Aorta (tissue), 5 donors: ENCODE measurements at places on chromosomes 1 and 21. TPM values are rescaled to one million over a fixed set of nuclear protein-coding genes. Genes with fewer than 3 reads are reported as not detected.

GRCh38 chr1:119288751-119289150 lies 79.8 kb upstream of the HAO2 start:
- DNase-seq = no peak

DNA sequence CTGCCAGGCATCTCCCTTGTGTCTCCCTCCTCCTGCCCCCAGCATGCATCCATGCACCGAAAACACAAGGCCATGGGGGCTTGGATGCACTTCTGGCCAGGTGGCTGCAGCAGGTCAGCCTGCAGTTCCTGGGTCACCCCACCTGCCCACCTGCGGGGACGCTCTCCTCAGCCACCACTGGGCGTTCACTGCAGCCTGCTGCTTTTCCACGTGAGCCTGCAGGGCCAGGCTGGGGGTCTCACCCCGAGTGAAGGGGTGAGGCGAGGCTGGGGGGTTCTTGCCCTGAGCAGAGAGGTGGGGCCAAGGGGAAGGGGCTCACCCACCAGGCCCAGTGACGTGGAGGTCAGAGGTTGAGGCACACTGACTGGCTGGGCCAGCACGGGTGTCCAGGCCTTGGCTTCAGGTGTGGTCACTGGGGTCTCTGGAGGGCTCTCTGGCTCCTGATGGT lies 64.6 kb downstream of the WNT9A start:
- peak; percentile 41 for DNase-seq

- no peak for DNase-seq
Measured at GRCh38 chr21:25494804-25495203, 112.5 kb downstream of the MRPL39 start.

DNA sequence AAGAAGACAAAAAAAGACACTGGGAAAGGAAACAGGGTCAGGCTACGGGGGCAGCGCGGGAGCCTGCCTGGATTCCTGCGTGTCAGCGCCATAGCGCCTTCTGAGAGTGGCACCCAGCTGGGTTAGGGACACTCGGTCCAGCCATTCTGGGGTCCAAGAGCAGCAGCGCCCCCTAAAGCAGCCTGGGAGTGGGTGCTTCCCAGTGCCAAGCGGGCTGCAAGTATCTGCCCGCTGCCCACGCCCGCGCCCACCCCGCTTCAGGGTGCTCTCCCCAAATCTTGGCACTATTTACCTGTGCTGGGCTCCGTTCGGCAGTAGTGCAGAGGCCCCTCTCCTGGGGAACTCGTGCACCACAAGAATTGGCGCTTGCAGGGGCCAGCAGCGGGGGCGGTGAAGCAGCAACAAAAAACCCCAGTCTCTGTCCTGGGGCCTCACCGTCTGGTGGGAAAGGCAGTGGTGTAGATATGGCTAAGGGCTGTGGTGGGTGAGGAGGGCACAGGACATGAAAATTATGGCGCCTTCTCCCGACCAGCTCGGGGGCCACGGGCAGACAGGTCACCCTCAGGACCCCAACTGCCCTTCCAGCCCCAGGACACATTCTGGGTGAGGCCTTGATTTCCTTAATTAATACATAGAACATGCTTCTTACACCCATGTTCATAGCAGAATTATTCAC lies 24.1 kb upstream of the LBR start:
- DNase-seq = no peak

- DNase-seq = no peak
Measured at GRCh38 chr1:244653439-244654107, 647 bp downstream of the DESI2 start.

- DNase-seq = peak; percentile 90
Measured at GRCh38 chr1:205598841-205599668, 32.8 kb downstream of the ELK4 start.

DNA sequence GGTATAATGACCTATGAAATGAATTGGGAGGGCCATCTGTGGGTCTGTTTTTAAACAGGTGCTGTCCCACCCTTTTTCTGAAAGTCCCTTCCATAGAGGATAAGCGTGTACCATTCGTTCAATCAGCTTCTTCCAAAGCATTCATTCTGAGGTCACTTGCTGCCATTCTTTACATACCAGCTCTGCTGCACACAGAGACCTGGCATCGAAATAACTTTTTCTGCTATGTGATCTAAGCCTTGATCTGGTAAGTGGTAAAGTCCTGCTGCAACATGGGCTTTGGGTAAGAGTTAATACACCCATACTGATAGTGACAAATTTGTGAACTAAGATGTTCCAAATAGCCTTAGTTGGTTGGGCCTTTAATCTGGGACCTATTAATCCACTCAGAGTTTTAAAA lies 38.9 kb downstream of the DR1 start:
- DNase-seq = no peak

DNA sequence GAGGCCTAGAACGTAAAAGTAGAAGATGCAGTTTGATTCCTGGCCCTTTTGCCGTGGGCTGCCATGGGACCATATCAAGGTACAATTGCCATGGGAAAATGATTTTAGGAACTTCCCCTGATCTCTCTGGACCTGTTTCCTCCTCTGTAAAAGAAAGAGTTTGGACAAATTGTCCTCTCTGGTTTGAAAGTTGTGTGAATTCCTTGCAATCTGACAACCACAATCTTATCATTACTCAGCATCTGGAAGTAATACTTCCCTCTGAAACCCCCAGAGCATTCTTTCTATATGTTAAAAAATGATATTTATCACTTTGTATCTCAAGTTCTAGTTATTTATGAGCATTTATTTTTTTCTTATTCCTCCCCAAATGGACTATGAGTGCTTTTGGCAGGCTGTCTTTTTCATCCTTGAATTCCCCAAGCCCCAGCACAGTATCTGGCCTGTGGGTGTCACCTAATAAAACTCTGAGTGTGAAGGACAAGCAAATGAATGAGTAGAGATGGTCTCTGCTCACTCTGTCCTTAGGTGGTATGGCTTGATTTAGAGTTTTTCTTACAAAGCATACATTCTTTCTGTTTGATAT lies 181.1 kb downstream of the DYRK1A start:
- DNase-seq = no peak

- DNase-seq = peak; percentile 86
Measured at GRCh38 chr1:87331365-87332241, 2.9 kb downstream of the LMO4 start.

DNA sequence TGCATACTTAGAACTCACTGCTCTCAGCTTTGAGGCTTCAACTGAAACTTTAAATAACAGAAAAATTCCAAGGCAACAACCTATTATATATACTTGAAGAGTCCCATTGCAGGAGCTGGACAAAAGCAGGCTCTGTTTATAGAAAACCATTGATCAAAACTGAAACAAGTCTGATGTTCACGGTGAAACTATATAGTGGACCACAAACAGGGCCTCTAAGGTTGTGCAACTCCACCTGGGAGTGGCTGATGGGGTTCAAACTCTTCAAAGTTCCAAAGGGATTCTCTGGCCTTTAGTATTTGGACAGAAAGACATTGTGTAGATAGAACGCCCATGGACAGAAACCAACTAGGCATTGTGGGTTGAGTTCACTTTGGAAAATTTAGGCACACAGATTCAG lies 140.3 kb downstream of the ZC3H11B start:
- no peak for DNase-seq

Gene RGS8
- not detected for total RNA-seq

Gene ATP6V1G3
- not detected for total RNA-seq

- no peak for DNase-seq
Measured at GRCh38 chr1:83697961-83698360, 301.0 kb downstream of the TTLL7 start.

Gene GJA4
- total RNA-seq = 49.2 TPM

Gene CRNN
- not detected for total RNA-seq

- no peak for DNase-seq
Measured at GRCh38 chr1:188949701-188950100, 1528.0 kb downstream of the BRINP3 start.

- DNase-seq = no peak
Measured at GRCh38 chr1:160460214-160460642, 59.9 kb downstream of the VANGL2 start.

GRCh38 chr1:240619906-240620621 lies 8.1 kb upstream of the GREM2 start:
- DNase-seq = no peak

DNA sequence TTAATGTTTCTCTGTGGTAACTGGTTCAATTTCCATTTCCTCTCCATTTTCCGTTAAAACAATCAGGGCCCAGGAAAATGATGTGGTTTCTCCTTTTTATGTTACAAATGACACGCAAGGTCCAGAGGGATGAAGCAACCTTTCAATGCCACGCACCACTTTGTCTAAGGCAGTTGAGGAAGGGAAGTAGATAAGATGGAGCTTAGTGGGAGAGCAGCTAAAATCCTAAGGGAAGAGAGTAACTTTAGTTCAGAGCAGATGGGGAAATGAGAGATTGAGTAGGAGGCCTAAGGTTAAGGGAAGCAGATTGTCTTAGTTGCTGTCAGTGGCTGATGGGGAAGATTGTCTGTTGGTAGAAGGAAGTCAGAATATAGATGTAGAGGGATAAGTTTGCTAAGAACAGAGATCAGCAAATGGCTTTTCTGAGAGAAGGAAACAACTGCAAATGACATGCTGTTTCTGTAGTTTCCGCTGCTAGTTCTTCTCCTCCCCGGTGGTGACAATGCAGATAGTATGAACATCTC lies 660 bp downstream of the CD1C start:
- no peak for DNase-seq

GRCh38 chr1:60156371-60156770 lies 82.8 kb upstream of the C1orf87 start:
- DNase-seq = no peak

DNA sequence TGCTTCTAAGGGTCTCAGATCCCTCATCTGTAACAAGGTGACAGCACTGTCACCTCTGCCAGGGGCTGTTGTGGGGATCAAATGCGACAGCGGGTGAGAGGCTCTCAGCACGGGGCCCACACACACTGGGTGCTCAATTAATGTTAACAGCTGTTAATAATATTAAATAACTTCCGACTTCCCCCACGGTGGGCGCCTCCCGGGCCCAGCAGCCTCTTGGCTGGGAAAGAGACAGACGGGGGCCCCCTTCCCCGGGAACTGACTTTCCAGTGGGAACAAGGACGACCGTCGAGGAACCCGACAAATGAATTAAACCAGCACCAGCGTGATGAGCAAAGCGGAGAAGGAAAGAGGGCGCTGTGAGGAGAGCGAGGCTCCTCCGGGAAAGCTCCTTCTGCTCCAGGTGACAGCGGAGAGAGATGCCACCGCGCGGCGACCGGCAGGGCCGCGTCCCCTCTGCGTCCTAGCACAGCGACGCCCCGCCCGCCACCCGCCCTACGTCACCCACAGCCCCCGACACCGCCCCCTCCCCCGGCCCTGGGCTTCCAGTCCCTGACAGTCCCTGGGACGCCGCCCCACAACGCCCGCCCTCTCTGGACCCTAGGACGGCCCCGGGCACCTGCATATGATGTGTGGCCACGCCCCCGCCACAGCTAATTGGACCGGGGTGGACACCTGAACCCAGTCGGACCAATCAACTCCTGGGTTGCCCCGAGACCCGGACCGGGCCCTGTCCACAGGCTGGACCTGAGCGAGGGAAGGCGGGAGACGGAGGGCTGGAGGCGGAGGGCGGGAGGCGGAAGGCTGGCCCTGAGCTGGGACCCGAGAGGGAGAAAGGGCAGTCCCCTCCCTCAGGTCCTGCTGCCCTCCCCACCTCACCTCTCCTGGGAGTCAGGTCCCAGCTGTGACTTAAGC lies 38.2 kb downstream of the MATN1 start:
- peak; percentile 73 for DNase-seq

- no peak for DNase-seq
Measured at GRCh38 chr1:3042481-3042880, 21.2 kb downstream of the ACTRT2 start.

Gene PCBP3
- 7.0 TPM for total RNA-seq

DNA sequence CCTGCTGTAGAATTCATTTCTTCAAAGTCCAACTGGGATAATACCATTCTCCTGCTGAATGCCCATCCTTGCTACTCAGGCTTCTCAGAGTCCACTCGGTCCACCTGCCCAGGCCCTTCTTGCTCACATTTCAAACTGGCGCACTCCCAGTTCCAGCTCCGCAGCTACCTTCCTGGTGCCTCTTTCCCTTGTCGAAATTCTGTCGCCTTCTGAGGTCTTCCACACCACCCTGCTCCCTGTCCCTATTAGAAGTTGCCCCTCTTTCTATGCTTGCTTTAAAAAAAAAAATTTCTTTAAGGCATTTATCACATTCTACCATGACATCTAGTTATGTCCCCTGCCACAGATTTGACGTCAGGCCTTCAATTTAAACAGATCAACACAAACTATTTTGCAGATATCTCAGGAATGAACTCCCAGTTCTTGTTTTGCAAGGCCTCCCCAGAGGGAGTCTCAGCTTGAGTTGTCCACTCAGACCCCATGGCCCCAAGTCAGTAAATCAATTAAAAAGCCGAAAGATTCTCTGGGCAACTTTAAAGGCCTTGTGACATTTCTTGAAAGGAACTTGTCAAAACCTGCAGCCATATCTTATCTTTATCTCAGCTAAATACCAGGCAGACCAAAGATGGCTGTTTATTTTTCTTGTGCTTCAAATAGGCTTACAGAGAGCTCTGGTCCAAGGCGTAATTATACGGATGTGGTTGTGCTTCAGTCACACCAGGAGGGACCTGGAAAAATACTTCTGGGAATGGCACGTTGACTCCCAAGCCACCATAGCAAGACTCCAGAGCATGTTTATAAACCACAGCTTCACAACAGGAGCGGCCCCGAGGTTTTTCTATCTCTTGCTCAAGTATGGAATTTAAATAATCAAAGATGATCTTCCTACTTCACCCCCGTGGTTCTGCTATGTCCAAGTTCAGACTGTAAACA lies 2.2 kb downstream of the FAM89A start:
- no peak for DNase-seq

DNA sequence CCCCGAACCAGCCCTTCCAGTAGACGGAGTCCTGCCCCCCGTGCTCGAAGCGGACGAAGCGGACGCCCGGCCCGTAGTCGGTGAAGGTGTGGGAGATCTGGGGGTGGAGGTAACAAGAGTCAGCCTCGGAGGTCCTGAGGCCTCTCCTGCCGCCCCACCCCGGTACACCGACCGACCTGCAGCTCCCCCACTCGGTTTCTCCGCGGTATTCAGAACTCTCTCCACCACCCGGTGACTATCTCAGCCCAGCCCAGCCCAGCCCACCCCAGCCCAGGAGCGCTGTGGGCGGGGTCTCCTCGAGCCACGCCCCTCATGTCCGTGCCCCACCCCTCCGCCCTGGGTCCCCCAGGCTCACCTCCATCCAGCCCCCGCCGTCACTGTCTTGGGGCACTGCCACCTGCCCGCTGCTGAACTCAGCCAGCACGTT lies 5.5 kb downstream of the FBXO2 start:
- no peak for DNase-seq
